ACHN (cell line): ENCODE measurements at places on chromosomes 6 and 20.
A peak's percentile ranks its signal among the peaks of the same experiment; 100 is the strongest.

DNA sequence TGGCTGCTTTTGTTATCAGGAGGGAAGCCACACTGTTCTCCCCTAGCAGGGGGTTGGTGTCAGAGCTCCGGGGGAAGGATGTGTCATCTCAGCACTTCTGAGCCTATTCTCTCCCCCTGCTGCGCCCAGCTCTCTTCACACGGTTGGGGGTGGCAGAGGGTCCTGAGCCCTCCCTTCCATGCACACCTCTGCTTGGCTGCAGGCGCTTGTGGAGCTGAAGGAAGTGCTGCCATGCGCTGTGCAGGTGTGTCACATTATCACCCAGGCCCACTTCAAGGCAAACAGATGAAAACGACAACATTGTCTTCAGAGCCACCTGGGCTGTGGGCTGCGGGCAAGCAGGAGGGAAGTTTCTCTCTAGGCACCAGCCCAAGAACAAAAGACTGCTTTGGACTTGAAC is 263.4 kb downstream of the BMP7 start:
- DNase-seq, result no peak

GRCh38 chr20:32017711-32018251 is 7.5 kb downstream of the CCM2L start:
- DNase-seq, result peak; percentile 43

- DNase-seq, result no peak
Measured at GRCh38 chr6:119077643-119078375, 655 bp downstream of the FAM184A start.

DNA sequence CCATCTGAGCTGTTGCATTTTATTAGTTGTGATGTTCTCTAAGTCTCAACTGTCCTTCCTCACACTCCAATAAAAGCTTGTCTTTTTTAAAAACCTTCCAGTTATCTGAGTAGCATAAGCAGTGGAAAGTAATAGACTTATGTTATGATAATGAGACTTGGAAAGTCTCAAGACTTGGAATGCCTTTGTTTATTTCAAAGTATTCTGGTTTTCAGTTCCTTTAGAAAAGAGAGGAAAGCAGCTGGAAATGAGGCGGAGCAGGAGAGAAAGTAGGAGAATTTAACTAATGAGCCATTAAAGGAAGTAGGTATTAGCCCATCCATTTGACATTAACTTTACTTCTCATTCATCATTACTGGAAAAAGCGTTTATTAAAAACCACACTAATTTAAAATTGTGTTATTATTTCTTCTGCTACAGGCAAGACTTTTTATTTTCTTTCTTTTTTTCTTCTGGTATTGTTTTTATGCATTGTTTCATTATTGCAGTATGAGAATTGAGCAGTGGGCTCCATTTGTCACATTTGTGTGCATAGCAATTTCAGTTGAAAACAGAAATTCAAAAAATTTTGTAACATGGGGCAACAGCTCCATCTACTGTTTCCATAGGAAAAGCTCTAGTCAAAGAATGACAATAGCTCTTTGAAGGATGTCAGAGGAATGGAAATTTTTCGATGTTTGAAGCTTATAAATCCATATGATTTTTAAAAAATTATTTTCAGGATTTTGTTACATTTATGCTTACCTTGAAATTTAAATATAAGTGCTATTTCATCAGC is 194.8 kb downstream of the COL9A1 start:
- DNase-seq, result peak; percentile 31

DNA sequence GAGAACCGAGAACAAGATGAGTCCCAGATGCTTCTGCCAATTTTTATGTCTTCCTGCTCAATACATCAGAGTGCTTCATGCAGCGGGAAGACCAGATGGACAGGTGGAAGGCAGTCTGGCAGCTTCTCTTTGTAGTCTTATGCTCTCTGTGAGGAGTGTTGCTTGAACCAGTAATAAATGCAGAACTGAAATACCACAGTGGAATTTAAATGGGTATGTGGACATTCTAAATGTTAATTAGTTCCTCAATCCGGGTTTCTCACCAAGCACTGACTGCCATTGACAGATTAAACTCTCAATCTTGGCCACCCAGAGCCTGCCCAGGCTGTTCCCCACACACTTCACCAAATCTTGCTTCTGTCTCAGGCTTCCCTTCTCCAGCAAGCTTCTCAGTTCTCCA is 695.5 kb upstream of the CHD6 start:
- no peak for DNase-seq

- no peak for DNase-seq
Measured at GRCh38 chr6:117666881-117667280, 8.4 kb upstream of the NUS1 start.

GRCh38 chr6:22117631-22118030 is 179.2 kb downstream of the PRL start:
- no peak for DNase-seq

- no peak for DNase-seq
Measured at GRCh38 chr6:39128832-39129231, 13.8 kb upstream of the SAYSD1 start.

DNA sequence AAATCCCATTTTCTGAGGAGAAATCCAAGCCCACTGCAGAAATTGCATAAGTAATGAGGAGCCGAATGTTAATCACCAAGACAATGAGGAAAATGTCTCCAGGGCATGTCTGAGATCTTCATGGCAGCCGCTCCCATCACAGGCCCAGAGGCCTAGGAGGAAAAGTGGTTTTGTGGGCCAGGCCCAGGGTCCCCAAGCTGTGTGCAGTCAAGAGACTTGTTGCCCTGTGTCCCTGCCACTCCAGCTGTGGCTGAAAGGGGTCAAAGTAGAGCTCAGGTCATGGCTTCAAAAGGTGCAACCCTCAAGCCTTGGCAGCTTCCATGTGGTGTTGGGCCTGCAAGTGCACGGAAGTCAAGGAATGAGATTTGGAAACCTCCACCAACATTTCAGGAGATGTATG is 276.6 kb downstream of the KHDRBS2 start:
- DNase-seq, result no peak

- no peak for DNase-seq
Measured at GRCh38 chr6:112268654-112269053, 14.3 kb upstream of the LAMA4 start.
